Activated CD8-positive, alpha-beta memory T cell treated with anti-CD3 and anti-CD28 coated beads, Interleukin-2, amount 50 U/mL, for 48 hours (primary cell): ENCODE measurements at places on chromosomes 6 and 20.

- no peak for DNase-seq
Observed at GRCh38 chr20:53870426-53871315, 199.7 kb downstream of the BCAS1 start.

DNA sequence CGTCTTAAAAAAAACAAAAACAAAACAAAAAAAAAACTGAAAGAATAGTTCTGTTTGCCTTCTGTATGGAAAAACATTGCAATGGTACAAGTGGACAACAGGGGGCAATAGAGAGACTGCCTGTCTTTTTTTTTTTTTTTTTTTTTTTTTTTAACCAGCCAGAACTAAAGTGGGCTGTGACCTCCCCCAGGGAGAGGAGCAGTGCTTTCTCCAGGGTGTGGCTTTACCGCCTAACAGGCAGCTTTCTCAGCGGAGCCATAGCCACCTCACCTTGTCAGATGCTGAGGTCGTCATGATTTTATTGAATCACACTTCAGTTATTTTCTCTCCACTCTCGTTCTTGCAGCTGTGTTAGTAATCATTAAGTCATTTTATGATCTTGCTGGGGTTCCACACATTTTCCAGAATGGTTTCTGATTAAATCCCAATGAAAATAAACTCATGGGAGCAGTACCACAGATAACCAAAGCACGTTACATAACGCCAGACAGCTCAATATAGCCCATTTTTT lies 78.4 kb downstream of the GMPR start:
- no peak for DNase-seq

DNA sequence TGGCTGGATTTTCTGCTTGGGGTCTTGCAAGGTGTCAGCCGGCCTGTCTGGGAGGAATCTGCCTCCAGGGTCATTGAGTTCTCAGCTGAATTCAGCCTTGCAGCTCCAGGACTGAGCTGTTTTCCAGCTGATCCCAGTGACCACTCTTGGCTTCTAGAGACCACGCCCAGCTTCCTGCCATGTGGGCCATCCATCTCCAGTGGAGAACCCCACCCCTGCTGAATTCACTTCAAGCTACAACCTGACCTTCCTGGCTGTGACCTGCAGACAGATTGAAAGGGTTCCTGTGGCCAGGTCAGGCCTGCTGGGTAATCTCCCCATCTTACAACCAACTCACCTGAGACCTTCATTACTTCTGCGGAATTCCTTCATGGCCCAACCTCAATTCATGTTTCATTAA lies 26.5 kb upstream of the SYNDIG1 start:
- DNase-seq, result no peak

- no peak for DNase-seq
Observed at GRCh38 chr6:165245287-165245686, 64.1 kb downstream of the C6orf118 start.

DNA sequence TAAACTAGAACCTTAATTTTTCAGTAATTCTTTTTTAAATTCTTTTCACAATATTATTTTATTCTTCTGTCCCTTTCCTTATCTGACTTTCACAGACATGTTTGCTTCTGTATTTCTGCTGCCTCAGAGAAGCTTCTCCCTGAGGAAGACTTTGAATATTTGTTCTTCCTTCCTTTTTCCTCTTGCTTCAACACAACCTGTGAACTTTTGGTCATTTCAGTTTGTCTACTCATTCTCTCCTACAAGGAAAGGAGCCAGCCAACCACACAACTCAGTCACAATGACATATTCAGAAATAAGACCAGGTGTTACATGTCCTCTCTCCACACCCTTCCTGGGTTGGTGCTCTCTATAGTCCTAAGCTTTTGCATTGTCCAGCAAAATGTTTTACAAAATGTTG lies 310.4 kb downstream of the TFAP2B start:
- no peak for DNase-seq

DNA sequence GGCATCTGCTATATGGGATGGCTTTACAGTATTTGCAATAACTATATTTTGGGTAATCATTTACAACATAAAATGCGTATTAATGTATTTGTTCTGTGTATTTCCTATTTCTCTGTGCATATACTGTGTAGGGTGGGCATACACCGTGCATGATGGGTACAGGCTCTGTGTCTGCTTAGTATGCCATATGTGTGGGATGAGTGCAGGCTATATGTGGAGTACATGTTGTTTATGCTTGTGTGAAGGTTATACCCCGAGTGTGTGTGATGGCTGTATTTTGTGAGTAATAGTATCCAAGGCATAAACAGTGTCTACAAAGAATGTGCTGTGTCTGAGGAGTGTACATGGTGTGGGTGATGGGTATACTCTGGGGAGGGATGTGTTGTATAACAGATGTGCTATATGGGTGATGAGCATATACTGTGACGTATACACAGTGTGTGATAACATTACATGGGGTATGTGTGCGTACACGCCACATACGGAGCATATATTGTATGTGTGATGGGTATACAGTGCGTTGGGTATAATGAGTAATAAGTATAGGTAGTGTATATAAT lies 52.7 kb downstream of the CPXM1 start:
- DNase-seq, result peak; percentile 30

GRCh38 chr20:49850463-49851230 lies 38.0 kb downstream of the SLC9A8 start:
- no peak for DNase-seq

- no peak for DNase-seq
Observed at GRCh38 chr6:109242029-109242428, 140.2 kb downstream of the CD164 start.

GRCh38 chr20:21682521-21682954 lies 22.9 kb upstream of the PAX1 start:
- DNase-seq, result no peak

DNA sequence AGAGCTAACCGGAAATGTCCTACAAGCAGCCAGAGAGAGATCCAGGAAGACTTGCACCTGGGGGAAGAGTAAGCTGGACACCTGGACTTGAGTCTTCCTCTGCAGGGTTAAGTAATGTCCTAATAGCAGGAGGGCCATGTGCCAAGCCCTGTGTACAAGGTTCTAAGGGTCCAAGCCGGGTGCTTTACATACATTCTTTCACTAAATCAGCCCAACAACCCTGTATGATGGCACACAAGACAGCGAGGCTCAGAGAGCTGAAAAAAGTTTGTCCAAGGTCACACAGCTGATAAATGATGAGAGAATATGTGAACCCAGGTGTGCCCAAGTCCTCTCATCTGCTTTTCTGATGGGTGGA lies 215.1 kb upstream of the CDYL start:
- no peak for DNase-seq

DNA sequence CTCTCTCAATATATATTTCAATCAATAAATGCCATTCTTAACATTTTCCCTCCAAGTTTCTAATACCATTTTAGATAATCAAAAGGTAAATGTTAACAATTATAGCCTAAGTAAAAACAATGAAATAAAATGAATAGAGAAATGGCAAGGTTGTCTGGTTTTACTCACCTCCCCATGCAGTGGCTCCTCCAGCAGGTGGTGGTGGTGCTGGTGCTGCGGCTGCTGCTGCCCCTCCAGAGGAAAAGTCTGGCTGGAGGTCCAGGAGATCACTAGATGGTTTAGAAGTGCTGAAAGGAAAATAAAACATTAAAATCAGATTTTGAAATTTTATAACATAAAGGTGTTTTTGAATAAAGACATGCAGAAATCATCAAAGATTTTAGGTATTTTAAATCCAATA lies 93.2 kb downstream of the PRSS35 start:
- DNase-seq, result no peak

GRCh38 chr6:162090734-162091133 lies 636.8 kb downstream of the PRKN start:
- DNase-seq, result no peak

DNA sequence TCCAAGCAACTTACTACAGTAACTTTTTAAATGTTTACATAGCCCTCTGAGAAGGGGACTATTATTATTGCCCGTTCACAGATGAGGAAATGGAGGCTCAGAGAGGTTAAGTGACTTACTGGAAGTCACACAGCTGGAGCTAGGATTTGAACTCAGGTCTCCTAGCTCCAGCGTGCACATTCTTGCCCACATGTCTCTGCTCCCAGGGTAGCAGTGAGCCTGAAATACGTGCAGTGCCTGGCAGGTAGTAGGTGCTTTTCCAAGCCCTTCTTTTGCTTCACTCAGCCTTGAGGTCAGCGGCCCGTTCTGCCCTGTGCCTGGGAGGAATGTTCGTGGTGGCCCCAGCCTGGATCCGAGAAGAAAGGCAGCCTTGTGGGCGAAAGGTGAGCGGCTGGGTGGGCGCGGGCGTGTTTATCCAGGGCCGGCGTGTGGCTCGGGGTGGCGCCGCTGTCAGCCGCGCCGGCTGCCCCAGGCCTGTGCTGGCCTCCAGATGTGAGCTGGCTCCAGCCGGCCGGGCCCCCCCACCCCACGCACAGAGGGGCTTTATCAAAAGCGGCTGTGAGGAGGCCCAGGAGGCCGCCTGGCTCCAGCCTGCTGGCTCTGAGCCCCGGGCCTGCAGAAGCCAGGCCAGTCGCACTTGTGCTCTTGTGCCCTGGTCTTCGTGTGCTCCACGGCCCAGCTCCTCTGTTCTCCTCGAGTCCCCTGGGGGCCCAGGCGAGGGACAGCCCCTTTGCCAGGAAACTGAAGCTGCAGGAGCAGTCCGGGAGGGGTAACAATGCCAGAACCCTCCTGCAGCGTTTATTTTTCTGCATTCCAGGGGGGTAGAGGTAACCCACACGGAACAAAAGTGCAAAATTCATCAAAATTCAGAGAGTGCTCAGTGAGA lies 58.1 kb downstream of the UBE2V1 start:
- no peak for DNase-seq

- no peak for DNase-seq
Observed at GRCh38 chr20:18611492-18611891, 23.6 kb downstream of the DTD1 start.

- no peak for DNase-seq
Observed at GRCh38 chr6:70107852-70108629, 194.8 kb downstream of the COL9A1 start.

DNA sequence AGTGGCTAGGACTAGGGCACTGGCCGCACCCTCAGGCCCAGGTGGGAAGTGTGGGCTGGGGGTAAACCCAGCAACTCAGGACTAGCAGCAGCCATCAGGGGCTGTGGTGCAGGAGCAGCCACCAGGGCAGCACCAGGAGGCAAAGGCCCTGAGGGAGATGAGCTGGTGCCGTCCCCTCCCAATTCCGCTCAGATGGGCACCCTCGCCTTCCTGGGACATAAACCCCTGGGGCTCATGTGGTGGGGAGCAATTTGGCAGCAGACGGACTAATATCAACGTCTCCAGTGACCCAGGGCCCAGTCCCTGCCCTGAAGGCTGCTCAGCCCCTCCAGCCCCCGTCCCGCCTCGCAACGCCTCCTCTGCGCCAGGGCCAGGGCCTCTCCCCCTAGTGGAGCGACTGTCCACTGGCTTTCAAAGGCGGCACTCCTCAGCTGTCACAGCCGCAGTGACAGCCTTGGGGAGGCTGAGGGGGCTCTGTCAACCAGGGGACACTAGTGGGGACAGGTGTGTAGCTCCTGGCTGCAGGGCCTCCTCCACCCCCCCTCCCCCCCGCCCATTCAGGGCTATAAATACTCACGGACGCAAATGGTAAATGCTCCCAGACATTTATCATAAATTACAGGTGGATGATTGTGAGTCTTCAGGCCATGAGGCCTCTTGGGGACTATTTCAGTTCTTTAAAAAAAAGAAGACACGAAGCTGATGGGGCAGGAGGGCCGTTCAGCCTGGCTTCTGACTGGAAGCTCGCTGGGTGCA lies 349.9 kb downstream of the ZFAND3 start:
- no peak for DNase-seq

DNA sequence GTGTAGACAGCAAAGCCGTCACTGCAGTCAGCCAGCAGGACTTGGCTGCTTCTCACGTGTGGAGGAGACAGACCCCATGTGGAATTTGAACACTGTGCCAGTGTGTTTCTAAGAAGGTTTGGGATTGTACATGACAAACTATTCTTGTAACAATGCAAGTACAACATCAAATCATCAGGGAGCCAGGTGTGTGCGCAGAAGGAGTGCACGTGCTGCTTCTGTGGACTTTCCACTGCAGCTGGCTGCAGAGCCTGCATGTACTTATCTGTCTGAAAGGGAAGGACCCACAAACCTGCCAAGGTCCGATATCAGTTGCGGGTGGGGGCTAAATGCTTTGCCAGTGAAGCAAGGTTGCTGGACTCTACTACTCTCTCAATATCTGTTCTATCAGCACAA lies 211.6 kb downstream of the WDR27 start:
- DNase-seq, result no peak

GRCh38 chr6:34273242-34273805 lies 24.5 kb upstream of the SMIM29 start:
- no peak for DNase-seq

- DNase-seq, result no peak
Observed at GRCh38 chr20:35560105-35560511, 18.2 kb downstream of the ERGIC3 start.

DNA sequence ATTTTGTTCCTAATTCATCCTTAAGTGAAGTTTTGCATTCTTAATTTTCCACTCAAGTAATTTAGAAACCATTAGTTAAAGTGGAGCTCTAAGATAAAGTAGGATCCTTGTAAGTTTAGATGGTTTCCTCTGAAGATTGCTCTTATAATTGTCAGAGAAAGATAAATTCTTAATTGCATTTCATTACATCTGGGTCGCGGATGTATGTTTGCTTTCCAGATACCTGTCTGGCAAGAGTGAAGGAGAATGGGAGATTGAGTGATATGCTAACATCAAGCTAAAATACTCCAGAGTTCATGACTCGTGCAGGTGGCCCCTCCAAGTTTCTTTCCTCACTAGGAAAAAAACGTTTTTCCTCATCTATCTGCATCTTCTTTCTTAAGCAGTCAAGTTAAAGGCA lies 361.8 kb downstream of the DOK5 start:
- no peak for DNase-seq

GRCh38 chr6:12490904-12491571 lies 200.9 kb downstream of the EDN1 start:
- DNase-seq, result no peak

GRCh38 chr6:703552-703951 lies 10.6 kb upstream of the EXOC2 start:
- DNase-seq, result no peak

GRCh38 chr6:15892369-15892768 lies 229.5 kb upstream of the DTNBP1 start:
- DNase-seq, result no peak

DNA sequence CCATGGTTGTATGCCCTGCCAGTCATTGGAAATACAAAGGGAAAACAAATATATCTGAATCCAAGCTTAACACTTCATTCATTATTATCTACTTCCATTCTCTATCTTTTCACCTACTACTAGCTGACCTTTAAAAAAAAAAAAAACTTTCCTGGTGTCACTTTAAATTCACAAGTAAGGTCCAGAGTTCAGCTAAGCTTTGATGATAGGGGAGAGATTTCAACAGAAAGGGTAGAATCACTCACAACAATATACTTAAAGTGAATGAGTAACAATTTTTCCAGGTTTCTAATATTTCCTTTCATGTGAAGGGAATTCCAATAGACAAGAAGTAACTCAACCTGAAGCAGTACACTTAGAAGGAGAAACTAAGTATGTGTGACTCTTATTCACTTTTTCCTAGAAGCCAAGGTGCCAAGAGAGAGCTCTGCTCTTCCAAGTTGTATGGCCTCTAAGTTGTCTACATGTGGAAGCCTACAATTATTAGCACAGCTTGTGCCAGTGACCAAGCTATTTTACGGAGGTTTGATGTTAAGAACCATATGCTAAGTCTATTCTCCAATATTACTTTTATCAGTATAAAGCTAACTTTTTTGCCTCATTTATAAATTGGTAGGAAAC lies 371.7 kb downstream of the TENT5A start:
- DNase-seq, result no peak
